Aorta (tissue), 5 donors: ENCODE measurements at places on chromosomes 3 and 15. TPM values are rescaled to one million over a fixed set of nuclear protein-coding genes. Genes with fewer than 3 reads are reported as not detected.

DNA sequence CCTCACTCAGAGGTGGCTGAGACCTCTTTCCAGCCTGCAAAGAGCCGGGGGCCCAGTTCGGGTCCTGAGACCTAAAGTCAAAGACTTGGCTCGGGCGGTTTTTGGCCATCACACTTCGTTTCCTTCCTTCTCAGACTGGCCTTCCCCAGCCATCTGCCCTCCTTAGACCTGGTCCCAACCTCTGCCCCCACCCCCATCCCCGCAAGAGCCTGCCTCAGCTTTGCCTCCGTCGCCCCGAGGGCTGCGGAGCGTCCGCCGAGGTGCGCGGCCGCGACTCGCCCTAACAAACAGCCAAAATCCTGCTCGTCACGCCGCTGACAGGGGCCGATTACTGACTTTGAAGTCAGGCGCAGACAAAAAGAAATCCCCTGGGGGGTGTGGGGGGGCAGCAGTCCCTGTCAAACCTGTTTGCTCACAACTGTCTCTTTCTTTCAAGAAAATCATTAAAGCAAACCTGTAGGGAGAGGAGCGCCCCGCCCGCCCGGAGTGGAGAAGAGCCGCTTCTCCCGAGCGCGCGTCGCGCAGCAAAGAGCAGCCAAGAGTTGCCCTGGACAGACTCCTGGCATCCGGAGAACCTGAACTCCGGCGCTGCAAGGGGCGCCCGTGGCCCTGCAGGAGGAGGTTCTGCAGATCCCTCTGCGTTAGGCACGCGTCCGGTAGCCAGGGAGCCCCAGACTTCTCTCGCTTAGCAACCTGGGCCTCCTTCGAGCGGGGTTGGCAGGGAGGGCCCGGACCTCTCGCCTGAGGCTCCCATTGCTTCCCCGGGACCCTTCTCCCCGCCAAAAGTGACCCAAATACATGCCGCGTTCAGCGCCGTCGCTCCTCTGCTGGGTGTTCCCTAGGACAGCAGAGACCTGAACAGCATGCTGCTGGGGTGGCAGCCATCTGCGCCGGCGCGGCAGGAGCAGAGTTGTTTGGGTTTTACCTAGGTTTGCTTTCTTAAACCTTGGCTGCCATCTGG is 4.5 kb downstream of the SOX14 start:
- no peaks in the 10 kb centered on the region for H3K36me3 ChIP-seq
- H3K4me1 ChIP-seq = no peaks in the 10 kb centered on the region
- H3K4me3 ChIP-seq = no peak overlapping the region
- no peaks in the 10 kb centered on the region for H3K27me3 ChIP-seq
- H3K27ac ChIP-seq = no peak overlapping the region
- DNase-seq = no peak

GRCh38 chr3:107651782-107652181 is 129.0 kb downstream of the BBX start:
- H3K27me3 ChIP-seq = no peaks in the 10 kb centered on the region
- DNase-seq = no peak
- H3K4me1 ChIP-seq = no peaks in the 10 kb centered on the region
- no peak overlapping the region for H3K4me3 ChIP-seq
- no peak overlapping the region for H3K27ac ChIP-seq

DNA sequence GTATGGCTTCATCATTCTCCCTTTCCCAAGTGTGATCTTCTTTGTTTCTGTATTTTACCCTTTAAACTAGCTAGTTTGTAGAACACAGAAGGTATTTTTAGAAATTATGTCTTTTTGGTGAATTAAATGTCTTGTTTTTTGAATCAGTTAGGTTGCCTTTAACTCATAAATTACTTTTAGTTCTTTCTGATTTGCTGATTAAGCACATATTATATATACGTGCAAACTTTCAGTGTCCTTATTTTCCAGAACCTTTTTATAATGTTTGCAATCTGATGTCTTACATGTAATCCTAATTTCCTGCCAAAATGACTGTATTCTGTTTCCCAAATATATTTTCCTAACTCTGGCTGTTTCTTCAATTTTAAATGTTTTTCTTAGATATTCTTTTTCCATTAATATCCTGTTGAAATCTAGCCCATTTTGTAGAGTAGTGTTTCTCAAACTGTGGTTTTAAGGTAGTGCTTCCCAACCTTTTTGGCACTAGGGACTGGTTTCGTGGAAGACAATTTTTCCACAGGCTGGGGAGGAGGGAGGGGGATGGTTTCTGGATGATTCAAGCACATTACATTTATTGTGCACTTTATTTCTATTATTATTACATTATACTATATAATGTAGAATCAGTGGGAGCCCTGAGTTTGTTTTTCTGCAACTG is 51.8 kb downstream of the CHD2 start:
- H3K4me1 ChIP-seq = no peaks in the 10 kb centered on the region
- H3K27me3 ChIP-seq = no peaks in the 10 kb centered on the region
- H3K4me3 ChIP-seq = no peak overlapping the region
- no peak overlapping the region for H3K27ac ChIP-seq
- DNase-seq = no peak
- H3K36me3 ChIP-seq = peaks cover 26% of the 10 kb centered on the region

DNA sequence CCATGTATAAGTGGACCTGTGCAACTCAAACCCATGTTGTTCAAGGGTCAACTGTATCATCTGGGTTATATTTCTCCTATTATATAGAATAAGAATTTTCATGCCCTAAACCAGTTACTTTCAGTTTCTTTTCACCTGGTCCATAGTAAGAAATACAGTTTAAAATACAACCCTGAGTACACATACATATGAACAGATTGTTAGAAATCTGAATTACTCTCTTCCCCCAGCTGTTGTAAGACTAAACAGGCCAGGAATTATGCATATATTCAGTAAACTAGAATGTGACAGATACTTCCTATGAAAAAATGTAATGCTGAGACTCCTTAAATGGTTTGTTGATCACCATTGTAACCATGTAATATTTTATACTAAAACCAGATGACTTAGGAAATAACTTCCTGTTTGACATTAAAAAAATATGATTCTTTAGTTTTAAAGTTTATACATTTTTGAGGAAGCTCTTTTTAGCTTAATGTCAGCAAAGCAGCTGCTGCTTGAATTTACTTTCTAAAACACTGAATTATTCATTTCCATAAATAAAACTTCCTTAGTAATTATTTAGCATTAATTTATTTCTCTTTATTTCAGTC is 52.5 kb upstream of the ZCWPW2 start:
- H3K27ac ChIP-seq = no peak overlapping the region
- DNase-seq = no peak
- H3K36me3 ChIP-seq = no peaks in the 10 kb centered on the region
- no peak overlapping the region for H3K4me3 ChIP-seq

GRCh38 chr3:107999215-107999775 is 91.5 kb downstream of the CD47 start:
- no peak overlapping the region for H3K4me3 ChIP-seq
- no peaks in the 10 kb centered on the region for H3K27me3 ChIP-seq
- no peaks in the 10 kb centered on the region for H3K36me3 ChIP-seq
- DNase-seq = no peak
- no peak overlapping the region for H3K27ac ChIP-seq
- peaks cover 4% of the 10 kb centered on the region for H3K4me1 ChIP-seq

DNA sequence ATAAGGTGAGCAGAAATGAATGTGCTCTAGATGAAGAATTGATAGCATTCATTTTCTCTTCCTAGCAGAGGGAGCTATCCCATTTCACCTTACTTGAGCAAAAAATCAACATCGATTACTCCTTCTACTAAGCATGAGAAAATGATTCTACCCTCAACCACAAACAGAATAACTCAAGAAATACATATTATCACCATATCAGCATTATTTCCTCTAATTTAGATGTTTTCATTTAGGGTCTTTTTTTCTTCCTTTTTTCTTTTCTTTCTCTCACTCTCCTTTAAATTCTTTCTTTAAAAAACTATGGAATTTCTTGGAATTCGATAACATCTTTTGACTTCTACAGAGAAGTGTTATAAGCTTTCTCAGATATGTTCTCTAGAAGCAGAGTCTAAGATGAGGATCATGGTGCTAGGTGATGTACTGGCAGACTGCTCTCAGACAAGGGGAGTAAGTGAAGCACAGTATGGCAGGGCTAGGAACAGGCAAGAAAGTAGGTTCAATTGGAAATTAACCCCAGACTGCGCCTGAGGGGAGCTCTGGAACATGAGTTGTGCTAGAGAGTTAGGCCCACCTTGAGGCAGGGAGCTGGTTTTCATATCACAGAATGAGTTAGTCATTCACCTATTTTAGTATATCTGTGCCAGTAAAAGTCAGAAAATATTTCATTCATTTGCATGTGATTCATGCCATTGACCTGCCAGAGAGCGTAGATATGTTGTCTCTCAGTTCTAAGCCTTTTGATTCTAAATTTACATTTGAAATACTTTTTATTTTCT is 279.2 kb upstream of the KCNH8 start:
- H3K27me3 ChIP-seq = no peaks in the 10 kb centered on the region
- H3K36me3 ChIP-seq = no peaks in the 10 kb centered on the region

- H3K36me3 ChIP-seq = no peaks in the 10 kb centered on the region
- H3K27ac ChIP-seq = no peak overlapping the region
- DNase-seq = no peak
- no peak overlapping the region for H3K4me3 ChIP-seq
- peaks cover 6% of the 10 kb centered on the region for H3K4me1 ChIP-seq
Measured at GRCh38 chr3:157092230-157092629, 67.7 kb downstream of the CCNL1 start.

GRCh38 chr15:44565387-44566154 is 28.6 kb downstream of the EIF3J start:
- H3K36me3 ChIP-seq = peaks cover 12% of the 10 kb centered on the region
- H3K27ac ChIP-seq = no peak overlapping the region
- H3K4me1 ChIP-seq = no peaks in the 10 kb centered on the region
- no peak for DNase-seq
- H3K27me3 ChIP-seq = no peaks in the 10 kb centered on the region

GRCh38 chr3:1079662-1080061 is 13.2 kb upstream of the CNTN6 start:
- H3K27ac ChIP-seq = no peak overlapping the region
- no peaks in the 10 kb centered on the region for H3K4me1 ChIP-seq
- H3K27me3 ChIP-seq = no peaks in the 10 kb centered on the region
- DNase-seq = no peak
- H3K36me3 ChIP-seq = no peaks in the 10 kb centered on the region

DNA sequence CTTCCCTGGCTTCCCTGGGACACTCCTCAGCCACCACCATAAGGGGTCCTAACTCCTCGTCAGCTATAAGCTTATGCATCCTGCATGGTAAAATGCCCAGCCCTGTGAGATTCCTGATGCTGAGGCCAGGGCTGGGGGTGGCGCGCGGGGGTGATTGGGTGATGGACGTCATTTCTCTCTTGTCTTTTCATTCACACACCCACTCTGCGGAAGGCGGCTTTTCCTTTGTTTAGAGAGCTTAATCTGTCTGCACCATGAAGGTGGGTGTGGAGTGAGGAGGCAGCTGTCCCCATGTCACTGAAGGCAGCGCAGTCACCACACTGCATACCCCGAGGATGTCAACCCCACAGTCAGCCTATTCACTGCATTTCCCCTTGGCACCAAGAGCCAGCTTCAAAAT is 110.0 kb upstream of the NSMCE3 start:
- H3K27ac ChIP-seq = no peak overlapping the region
- no peaks in the 10 kb centered on the region for H3K4me1 ChIP-seq
- DNase-seq = no peak
- H3K4me3 ChIP-seq = no peak overlapping the region
- no peaks in the 10 kb centered on the region for H3K36me3 ChIP-seq

DNA sequence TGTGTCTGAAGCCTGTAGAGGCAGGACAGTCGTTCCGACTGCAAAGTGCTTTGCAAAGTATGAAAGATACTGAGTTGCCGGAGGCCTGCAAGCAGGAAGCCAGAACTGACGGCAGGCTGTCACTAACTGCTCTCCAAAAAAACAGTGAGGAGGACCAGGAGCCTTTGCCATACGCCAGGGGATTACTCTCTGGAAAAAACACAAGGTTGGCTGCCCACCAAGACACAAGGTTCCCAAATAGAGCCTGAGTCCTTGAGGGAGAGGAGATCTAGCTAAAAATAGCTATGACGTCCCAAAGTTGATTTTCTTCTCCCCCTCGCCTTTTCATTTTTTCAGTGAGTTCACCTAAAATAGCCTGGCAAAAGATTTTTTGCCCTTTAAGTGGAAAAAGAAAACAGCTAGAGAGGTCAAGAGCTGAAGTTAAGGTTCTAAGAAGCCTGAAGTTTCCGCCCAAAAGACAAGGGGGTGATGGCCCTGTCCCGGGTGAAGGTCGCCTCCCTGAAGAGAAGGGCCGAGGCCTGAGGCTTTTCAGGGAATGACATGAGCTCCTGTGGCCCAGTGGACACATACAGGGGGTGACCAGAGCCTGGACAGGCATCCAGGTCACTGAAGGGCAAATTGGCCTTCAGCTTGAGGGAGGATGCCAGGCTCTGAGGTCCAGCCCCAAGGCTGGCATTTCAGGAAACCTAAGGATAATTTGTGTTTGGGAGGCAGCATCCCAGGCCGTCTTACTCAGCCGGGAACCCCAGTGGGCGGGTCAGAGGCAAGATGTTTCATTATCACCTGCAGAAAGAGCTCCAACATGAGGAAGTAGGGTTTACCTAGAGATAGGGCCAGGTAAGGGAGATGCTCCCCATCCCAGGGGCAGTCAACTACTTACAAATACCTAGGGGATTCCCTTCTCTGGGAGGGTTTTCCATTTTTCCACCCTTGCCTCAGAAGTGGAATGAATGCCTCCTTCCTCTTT is 44.9 kb upstream of the DGKG start:
- peak; percentile 83 for DNase-seq
- peaks cover 6% of the 10 kb centered on the region for H3K4me1 ChIP-seq
- peak overlapping the region; percentile 97 for H3K27ac ChIP-seq
- H3K27me3 ChIP-seq = no peaks in the 10 kb centered on the region
- H3K36me3 ChIP-seq = no peaks in the 10 kb centered on the region
- H3K4me3 ChIP-seq = no peak overlapping the region

Gene MEGF11
- not detected for total RNA-seq

Gene C3orf85
- total RNA-seq = not detected

Gene GTPBP8
- 14.2 TPM for total RNA-seq

Gene APOD
- total RNA-seq = 596 TPM

Gene GABRA5
- total RNA-seq = not detected

Gene BNIP2
- total RNA-seq = 85.8 TPM

Gene LPP
- total RNA-seq = 995 TPM

Gene FBXO40
- total RNA-seq = not detected

Gene CX3CR1
- total RNA-seq = 0.94 TPM

Gene HYAL2
- 71.2 TPM for total RNA-seq
